ENCODE measurements at places on chromosomes 6 and 20.

DNA sequence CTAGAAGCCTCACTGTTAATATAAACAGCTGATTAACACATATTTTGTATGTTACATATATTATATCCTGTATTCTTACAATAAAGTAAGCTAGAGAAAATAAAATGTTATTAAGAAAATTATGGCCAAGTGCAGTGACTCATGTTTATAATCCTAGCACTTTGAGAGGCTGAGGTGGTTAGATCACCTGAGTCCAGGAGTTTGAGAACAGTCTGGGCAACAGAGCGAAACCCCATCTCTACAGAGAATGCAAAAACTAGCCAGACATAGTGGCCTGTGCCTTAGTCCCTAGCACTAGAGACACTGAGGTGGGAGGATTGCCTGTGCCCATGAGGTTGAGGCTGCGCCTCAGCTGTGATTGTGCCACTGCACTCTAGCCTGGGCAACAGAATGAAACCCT is 81.9 kb downstream of the NCOA3 start:
- DNase-seq: no peak

GRCh38 chr6:75986935-75987334 is 85.5 kb downstream of the IMPG1 start:
- DNase-seq: no peak

- no peak for DNase-seq
Observed at GRCh38 chr6:139369068-139369467, 5.4 kb downstream of the CITED2 start.

DNA sequence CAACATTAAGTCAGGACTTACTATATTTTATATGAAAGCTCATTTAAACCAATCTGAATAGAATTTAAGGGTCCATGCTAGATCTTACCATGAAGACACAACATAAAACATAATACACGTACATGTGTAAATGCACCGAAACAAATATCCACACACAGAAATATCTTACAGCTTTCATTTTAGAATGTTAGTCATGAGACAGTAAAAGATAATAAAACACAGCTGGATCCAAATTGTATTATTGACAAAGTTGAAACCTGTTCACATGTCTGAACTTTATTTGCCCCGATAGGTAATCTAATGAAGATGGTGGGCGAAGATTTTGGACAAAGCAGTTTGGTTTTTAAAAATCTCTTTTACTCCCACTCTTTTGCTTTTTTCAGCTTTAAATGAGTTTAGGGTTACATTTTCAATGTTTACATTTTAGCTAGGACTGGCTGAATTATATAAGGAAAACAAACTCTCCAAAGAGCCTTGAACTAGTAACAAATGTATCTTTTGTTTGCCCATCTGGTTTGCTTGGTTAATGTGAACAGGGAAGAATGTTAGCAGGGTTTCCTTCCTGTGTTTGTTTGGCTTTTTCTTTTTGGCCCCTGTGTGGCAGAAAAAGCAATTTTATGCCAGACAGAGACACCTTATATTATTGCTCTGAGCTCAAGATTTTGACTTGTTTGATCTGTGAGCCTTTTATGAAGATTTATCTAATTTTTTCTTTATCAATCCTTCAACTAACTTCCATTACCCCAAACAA is 5.1 kb upstream of the TMEM181 start:
- no peak for DNase-seq

DNA sequence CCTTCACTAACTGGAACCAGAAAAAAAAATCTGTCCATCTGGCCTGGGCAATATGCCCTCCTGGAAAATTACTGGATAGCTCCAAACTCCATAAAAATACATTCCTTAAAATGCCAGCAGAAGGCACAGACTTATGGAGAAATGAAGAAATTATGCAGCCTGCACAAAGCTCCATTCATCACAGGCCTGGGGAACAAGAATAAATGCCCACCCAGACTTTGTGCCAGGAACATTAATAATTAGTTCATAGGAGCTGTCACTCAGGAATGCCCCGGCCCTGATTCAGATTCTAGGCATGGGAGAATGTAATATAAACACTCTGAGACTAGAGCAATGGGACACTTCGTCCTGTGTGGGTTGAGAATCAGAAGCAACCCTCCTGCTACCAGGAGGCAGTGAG is 199.3 kb downstream of the OTOR start:
- no peak for DNase-seq

GRCh38 chr6:170186941-170187668 is 103.8 kb downstream of the DLL1 start:
- peak; percentile 80 for DNase-seq

DNA sequence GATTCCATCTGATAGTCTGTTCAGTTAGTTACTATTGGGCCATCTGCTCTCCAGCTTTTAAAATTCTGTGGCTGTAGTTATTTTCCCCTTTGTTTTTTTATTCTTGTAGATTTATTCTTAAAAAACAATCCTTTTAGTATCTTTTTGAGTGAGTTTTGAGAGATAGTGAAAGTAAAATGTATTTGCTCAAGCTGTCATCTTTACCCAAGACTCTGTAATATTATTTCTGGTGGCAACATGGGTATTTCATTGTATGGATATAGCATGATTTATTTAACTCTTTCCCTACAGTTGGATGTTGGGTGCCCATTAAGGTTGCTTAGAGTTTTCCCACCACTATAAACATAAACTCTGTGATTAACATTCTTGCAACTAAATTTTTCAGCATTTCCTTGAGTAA is 24.6 kb downstream of the STK4 start:
- no peak for DNase-seq

GRCh38 chr6:135493218-135493961 is 4.2 kb downstream of the AHI1 start:
- DNase-seq: no peak

DNA sequence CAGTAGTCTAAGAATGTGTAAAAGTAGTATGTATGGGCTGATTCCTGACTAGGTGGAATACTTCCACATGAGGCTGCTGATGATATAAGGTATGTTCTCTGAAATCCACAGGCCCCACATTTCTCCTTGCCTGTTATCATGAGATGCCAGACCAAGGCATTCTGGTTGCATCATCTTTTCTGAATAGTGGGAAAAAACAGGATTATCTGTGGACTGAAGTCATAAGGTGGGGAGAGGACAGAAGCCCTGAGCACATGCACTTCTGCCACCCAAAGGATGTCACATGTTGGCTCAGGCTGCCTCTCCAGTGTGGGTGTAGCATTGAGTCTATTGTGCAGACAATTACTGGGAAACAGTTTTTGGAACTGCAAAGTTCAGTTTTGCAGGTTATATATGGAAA is 184.5 kb upstream of the RAB32 start:
- DNase-seq: no peak
